Gastroesophageal sphincter (tissue), 4 donors: ENCODE measurements at places on chromosomes 6 and 20. TPM values are rescaled to one million over a fixed set of nuclear protein-coding genes. Genes with fewer than 3 reads are reported as not detected.
A peak's percentile ranks its signal among the peaks of the same experiment; 100 is the strongest.

DNA sequence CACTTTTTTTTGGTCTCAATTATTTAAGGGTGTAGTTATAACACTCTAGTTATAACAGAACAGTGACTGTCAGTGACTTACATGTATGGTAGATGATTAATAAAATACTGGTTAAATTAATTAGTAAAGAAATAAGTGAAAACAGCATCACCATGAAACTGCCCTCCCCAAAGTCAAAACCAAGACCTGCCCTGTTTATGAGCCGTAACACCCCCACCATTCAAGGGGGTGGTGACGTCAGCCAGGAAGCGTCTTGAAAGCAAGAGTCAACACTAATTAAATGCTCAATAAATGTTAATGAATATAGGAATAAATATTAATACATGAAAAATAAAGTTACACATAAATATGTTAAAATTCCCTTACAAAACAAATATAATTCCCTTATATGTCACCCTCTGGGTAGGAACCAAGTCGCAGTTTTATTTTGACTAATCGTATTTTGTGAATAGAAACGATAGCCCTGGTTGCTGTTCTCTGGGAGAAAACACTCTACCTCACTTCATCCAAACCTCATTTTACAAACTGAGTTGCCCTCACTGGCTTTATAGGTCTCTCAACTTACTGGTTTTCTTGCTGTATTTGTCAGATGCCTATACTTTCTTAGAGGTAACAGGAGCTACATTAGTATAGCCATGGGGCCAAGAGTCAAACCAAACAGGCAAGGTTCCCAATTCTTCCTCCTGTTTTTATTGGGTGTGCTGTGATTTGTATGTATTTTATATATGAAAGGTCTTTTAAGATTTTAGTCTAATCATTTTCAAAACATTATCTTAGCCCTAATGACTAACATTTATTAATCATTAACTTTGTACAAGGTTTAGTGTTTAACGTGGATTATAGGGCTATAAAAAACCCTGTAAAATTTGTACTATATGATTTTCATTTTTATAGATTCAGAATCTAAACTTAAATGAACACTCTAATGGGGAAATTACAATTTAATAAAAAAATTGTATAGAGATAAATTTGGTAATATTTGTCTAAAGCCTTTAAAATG lies 227.9 kb upstream of the IRAK1BP1 start:
- no peak for ATAC-seq

LIN28B gene
- not detected for total RNA-seq

MATN4 gene
- total RNA-seq, result not detected

- ATAC-seq, result no peak
Measured at GRCh38 chr20:57844626-57845596, 135.1 kb upstream of the PMEPA1 start.

GRCh38 chr6:167744681-167745669 lies 81.7 kb upstream of the AFDN start:
- peak; percentile 23 for ATAC-seq

EYS gene
- not detected for total RNA-seq

- no peak for ATAC-seq
Measured at GRCh38 chr6:95517568-95517967, 59.8 kb upstream of the MANEA start.

DNA sequence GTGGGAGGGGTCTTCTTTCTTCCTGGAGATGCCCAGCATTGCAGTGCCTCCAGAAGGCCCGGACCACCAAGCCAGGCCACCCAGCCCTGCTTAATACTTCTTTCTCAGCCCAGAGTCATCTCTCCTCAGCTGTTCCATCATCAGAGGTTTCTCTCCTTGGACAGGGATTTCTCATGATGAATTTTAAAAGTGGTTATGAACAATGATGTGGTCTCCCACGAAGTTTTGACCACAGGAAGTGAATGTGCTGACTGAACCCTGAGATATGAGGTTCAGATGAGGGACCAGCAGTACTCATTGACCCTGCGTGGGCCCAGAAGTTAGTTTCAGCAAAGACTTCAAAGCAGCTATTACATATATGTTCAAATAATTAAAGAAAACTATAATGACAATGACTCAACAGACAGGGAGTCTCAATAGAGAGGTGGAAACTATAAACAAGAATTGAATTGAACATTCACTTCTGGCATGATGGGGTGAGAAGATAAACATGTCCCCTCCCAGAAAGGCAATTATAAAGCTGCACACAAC lies 114.5 kb upstream of the SLC22A16 start:
- no peak for ATAC-seq

- no peak for ATAC-seq
Measured at GRCh38 chr6:78611886-78612480, 255.4 kb upstream of the IRAK1BP1 start.

BPHL gene
- total RNA-seq, result 4.8 TPM

GRCh38 chr6:12548526-12548925 lies 168.0 kb upstream of the PHACTR1 start:
- ATAC-seq, result peak; percentile 55

DEFB115 gene
- not detected for total RNA-seq

TAAR1 gene
- total RNA-seq, result not detected

HLA-G gene
- not detected for total RNA-seq

DNA sequence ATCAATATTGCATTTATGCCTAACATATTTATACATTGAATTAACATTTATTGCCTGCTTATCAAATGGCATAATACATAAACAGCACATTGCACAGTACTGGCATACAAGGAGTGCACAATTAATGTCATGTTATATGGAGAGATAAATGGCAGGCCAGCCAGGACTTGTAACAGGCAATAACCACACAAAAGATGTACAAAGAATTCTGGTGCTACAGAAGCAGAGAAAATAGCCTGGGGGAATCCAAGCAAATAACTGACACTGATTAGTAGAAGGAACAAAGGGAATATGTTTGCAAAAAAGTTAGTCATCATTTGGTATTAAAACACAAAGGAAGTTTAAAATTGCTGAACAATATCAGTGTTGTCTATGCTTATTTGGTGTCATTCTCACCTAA lies 27.3 kb downstream of the COL21A1 start:
- ATAC-seq, result no peak

GRCh38 chr20:63483834-63484233 lies 11.4 kb upstream of the KCNQ2 start:
- ATAC-seq, result no peak

- peak; percentile 75 for ATAC-seq
Measured at GRCh38 chr6:52724406-52725121, 38.7 kb downstream of the GSTA2 start.

DNA sequence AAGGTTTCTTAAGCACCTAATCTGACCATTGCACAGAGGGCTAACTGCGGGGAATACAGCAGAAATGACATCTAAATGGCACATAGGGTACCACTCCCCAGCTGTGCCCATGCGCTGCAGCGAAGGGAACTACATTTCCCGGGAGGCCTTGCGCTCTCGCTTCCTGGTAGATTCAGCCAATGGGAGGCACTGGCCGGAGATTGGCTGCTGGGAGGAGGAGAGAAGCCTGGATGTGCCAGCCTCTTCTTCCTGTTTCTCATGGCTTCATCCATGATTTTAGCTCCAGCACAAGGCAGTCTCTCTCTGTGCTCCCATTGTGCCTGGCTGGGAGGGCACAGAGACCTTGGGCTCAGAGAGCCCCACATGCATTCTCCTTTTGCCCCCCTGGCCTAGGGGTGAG lies 101.7 kb upstream of the FOXA2 start:
- peak; percentile 23 for ATAC-seq

GRCh38 chr6:16759646-16760515 lies 1.4 kb downstream of the ATXN1 start:
- ATAC-seq, result peak; percentile 85

GRCh38 chr6:47381036-47381435 lies 71.3 kb upstream of the TNFRSF21 start:
- ATAC-seq, result no peak

ATXN1 gene
- 38.7 TPM for total RNA-seq
